SK-N-SH (cell line): ENCODE measurements at places on chromosomes 4 and X. TPM values are rescaled to one million over a fixed set of nuclear protein-coding genes. Genes with fewer than 3 reads are reported as not detected.

DNA sequence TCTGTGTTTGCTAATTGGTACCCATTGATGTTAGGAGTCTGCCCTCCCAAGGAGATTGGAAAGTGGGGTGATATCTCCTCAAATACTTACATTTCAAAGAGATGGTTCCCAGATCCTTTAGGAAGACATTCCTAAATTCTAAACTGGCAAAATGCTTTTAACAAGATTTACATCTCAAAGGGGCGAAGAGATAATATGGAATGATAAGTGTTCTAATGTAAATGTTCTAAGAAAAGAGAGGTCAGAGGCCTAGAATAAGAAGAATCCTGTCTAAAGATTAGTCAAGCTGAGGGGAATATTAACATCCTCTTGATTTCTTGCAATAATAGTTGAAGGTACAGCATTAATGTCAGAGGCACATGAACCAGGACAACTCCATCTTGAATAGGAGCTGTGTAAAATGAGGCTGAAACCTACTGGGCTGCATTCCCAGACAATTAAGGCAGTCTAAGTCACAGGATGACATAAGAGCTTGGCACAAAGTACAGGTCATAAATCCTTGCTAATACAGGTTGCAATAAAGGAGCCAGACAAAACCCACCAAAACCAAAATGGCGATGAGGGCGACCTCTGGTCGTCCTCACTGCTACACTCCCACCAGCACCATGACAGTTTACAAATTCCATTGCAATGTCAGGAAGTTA lies 2248.1 kb downstream of the ARAP2 start:
- DNase-seq: no peak
- H3K27me3 ChIP-seq: no peaks in the 10 kb centered on the region
- no peak overlapping the region for H3K27ac ChIP-seq
- peaks cover 3% of the 10 kb centered on the region; the same call in 1 of the 2 replicates for H3K4me1 ChIP-seq
- no peaks in the 10 kb centered on the region for H3K36me3 ChIP-seq

DNA sequence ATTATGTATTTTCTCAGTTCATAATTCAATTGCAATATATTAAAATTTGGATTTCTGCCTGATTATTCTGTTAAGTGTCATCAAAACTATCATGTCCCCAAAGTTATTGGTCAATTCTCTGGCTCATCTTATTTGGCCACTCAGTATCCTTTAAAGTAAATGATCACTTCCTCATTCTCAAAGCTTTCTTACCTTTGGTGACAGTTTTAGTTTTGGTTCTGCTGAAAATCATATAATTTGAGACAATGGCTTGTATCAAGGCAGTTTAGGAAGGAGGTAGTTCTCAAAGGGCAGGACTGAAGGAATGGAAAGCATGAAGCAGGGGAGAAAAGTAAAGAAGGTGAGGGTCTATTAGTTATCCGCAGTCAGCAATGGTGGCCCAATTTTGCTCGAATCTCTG lies 1832.1 kb downstream of the ARAP2 start:
- no peaks in the 10 kb centered on the region for H3K36me3 ChIP-seq
- no peak overlapping the region for H3K4me3 ChIP-seq
- no peaks in the 10 kb centered on the region for H3K4me1 ChIP-seq
- H3K27me3 ChIP-seq: no peaks in the 10 kb centered on the region
- DNase-seq: no peak
- no peak overlapping the region for H3K27ac ChIP-seq

GRCh38 chrX:51421972-51422597 lies 74.3 kb downstream of the NUDT11 start:
- no peak overlapping the region for H3K4me3 ChIP-seq
- H3K27me3 ChIP-seq: no peaks in the 10 kb centered on the region; the same call in 1 of the 2 replicates
- no peak overlapping the region for H3K27ac ChIP-seq
- no peak for DNase-seq
- no peaks in the 10 kb centered on the region for H3K36me3 ChIP-seq

DNA sequence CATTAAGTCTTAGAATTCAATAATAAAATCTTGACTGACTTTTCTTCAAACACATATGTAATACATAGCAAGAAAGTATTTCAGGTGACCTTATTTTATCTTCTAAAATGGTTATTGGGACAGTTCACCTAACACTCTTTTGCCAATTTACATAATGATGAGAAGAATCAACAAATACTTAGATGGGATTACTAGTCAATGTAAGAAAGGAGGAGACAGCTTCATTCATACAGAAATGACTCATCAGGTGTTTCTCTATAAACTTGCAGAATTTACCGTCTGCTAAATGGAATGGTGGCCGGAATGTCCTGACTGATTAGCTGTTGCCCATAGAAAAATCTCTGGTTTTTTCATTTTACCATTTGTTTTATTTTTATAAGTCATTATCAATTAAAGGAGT lies 115.0 kb upstream of the ETNPPL start:
- peaks cover 41% of the 10 kb centered on the region for H3K4me1 ChIP-seq
- no peaks in the 10 kb centered on the region for H3K27me3 ChIP-seq
- DNase-seq: no peak
- no peak overlapping the region for H3K4me3 ChIP-seq
- H3K36me3 ChIP-seq: no peaks in the 10 kb centered on the region

GRCh38 chr4:122666527-122667245 lies 45.8 kb upstream of the IL21 start:
- H3K27ac ChIP-seq: peak overlapping the region; percentile 47; the same call in 1 of the 2 replicates
- H3K27me3 ChIP-seq: no peaks in the 10 kb centered on the region

DNA sequence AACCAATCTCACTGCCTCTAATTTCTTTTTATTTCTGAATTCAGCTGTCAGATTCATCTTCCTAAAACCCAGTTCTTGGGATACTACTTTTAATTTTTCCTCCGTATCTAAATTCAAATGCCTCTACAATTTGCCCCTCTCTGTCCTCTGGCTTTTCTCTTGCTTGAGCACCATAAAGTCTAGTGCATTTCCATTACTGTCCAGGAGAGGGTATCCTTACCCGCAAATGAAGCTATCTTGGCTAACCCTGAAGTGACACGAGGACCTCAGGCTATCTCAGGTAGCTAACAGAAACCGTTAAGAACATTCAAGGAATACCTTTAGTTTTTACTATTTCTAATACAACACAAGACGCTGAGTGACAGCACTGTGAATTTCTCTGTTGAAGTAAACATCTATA lies 49.4 kb upstream of the PRR32 start:
- peak; percentile 22 for DNase-seq
- H3K4me1 ChIP-seq: no peaks in the 10 kb centered on the region
- H3K27me3 ChIP-seq: no peaks in the 10 kb centered on the region

SLC9B1 gene
- 0.21 and 0.37 TPM in 2 replicates for polyA plus RNA-seq

NFXL1 gene
- 9.0 and 12.5 TPM in 2 replicates for polyA plus RNA-seq

CNGA1 gene
- 0.23 and 0.45 TPM in 2 replicates for polyA plus RNA-seq
